Calu3 (cell line): ENCODE measurements at places on chromosomes 16 and 17. TPM values are rescaled to one million over a fixed set of nuclear protein-coding genes. Genes with fewer than 3 reads are reported as not detected.
A peak's percentile ranks its signal among the peaks of the same experiment; 100 is the strongest.

- H3K27ac ChIP-seq: no peak overlapping the region
- DNase-seq: no peak
- H3K27me3 ChIP-seq: no peaks in the 10 kb centered on the region
- no peaks in the 10 kb centered on the region for H3K4me1 ChIP-seq
Observed at GRCh38 chr17:300881-301280, 51.7 kb downstream of the RPH3AL start.

DNA sequence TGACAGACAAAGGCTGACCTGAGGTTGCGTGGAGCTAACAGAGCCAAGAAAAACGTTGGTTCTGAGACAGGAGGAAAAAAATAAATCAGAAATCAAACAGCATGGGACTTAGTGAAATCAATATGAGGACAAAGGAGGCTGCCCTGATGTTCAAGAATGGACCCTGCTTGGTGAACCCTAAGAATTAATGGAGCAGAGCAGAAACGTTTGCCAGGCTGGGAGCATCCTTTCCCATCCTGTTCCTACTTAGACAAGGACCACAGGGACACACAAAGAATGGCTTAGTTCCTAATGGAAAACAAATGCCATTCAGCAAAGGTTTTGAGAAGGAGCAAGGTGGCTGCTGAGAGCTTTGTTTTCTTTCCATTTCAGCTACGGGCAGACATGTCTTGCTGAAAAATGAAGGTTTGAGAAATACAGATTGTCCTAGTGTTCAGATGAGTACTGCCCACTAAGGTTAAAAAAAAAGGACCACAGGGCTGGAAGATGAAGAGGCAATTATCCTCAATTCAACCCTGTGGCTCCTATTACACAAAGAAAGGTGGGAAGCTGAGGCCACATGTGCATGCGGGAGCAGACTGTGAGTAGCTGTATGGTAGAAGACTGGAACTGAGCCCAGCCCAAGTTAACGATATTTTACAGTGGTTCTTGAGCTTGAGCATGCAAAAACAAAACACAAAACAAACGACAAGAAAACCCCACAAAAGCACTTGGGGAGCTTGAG is 230.1 kb downstream of the SLC39A11 start:
- DNase-seq: no peak
- H3K4me3 ChIP-seq: no peak overlapping the region
- H3K36me3 ChIP-seq: no peaks in the 10 kb centered on the region

- no peak overlapping the region for H3K4me3 ChIP-seq
- H3K27ac ChIP-seq: no peak overlapping the region
- no peaks in the 10 kb centered on the region for H3K4me1 ChIP-seq
- H3K36me3 ChIP-seq: peaks cover 12% of the 10 kb centered on the region
- no peak for DNase-seq
- H3K27me3 ChIP-seq: no peaks in the 10 kb centered on the region
Observed at GRCh38 chr16:15708096-15708495, 58.1 kb downstream of the NDE1 start.

DNA sequence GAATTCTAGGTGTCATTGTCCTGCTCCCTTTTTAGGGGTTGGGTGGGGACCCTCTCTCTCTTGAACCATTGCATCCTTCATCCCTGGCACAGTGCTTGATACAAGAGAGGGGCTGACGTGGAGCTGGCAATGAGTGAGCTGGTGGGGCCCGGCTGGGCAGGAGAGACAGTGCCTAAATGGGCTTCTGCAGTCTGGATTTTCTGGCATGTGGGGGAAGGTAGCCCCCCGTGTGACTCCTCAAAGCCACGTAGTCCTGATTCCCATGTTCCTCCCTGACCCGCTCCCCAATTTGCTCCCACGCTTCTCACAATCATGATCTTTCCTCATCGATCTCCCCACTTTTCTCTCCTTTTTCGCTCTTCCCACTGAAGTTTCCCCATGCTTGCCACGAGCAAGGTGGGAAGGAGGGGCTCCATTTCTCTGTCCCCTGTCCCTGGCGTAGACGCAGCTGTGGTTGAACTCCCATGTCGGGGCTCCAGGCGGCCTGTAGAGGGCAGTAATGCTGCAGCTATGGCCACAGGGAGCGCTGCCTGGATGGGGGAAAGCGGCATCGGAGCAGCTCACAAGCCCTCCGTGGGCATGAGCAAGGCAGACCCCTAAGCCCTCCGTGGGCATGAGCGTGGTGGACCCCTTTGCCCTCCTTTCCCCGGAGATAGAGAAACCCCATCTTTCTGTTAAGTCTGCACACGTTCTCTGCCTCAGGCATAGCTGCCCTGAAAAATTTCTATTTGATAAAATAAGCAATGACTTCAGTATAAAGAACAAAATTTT is 47.5 kb downstream of the HAPSTR1 start:
- H3K27me3 ChIP-seq: peaks cover 16% of the 10 kb centered on the region
- H3K36me3 ChIP-seq: peaks cover 24% of the 10 kb centered on the region
- DNase-seq: peak; percentile 87
- peaks cover 8% of the 10 kb centered on the region for H3K4me1 ChIP-seq
- peak overlapping the region; percentile 0 for H3K27ac ChIP-seq
- no peak overlapping the region for H3K4me3 ChIP-seq

- no peak for DNase-seq
- H3K4me1 ChIP-seq: no peaks in the 10 kb centered on the region
- H3K4me3 ChIP-seq: no peak overlapping the region
Observed at GRCh38 chr16:54690710-54691109, 240.0 kb upstream of the IRX5 start.

- H3K27me3 ChIP-seq: no peaks in the 10 kb centered on the region
- no peak overlapping the region for H3K4me3 ChIP-seq
- H3K36me3 ChIP-seq: no peaks in the 10 kb centered on the region
Observed at GRCh38 chr17:30160419-30161172, 44.0 kb downstream of the NSRP1 start.

DNA sequence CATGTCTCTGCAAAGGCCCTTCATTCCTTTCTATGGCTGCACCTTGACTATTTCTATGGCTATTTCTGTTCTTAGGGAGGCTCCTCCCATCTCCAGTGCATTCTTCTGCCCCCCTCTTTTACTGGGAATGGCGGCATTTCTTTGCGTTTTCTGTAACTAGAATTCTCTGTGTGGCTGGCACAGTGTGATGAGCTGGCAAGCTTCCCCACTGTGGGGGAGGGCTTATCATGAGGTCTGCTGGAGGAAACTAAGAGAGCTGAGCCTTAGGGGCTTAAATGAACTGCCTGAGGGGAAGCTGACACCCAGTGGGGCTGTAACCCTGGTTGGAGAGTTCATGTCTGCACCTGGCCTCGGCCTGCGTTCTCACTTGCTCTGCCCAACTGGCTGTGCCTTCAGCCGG is 1.5 kb upstream of the CARD14 start:
- peaks cover 16% of the 10 kb centered on the region for H3K36me3 ChIP-seq
- H3K4me3 ChIP-seq: peak overlapping the region; percentile 9
- H3K27ac ChIP-seq: peak overlapping the region; percentile 64
- no peak for DNase-seq
- H3K27me3 ChIP-seq: no peaks in the 10 kb centered on the region
- H3K4me1 ChIP-seq: peaks cover 28% of the 10 kb centered on the region

- peaks cover 7% of the 10 kb centered on the region for H3K36me3 ChIP-seq
- H3K4me3 ChIP-seq: no peak overlapping the region
- H3K4me1 ChIP-seq: peaks cover 21% of the 10 kb centered on the region
- DNase-seq: no peak
- H3K27ac ChIP-seq: no peak overlapping the region
Observed at GRCh38 chr16:50036426-50036825, 11.4 kb downstream of the CNEP1R1 start.

DNA sequence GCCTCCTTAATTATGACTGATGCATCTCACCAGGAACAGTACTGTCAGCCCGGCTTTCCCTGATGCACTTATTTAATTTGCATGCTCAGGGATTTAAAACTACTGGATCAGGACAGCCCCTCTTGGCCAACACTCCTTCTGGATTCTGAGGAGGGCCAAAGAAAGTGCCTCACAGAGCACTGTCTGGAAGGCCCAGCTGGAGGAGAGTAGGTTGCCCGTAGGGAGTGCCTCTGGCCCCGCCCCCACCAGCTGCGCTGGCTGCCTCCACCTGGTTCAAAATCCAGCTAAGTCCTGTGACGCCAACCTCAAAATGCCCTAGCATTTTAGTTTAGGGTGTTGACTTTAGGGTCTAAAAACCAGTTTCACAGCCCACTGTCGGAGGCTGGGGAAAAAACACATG is 49.4 kb upstream of the SREBF1 start:
- no peak overlapping the region for H3K4me3 ChIP-seq
- H3K27me3 ChIP-seq: no peaks in the 10 kb centered on the region
- H3K27ac ChIP-seq: no peak overlapping the region
- no peaks in the 10 kb centered on the region for H3K36me3 ChIP-seq
- no peaks in the 10 kb centered on the region for H3K4me1 ChIP-seq
- DNase-seq: no peak

DNA sequence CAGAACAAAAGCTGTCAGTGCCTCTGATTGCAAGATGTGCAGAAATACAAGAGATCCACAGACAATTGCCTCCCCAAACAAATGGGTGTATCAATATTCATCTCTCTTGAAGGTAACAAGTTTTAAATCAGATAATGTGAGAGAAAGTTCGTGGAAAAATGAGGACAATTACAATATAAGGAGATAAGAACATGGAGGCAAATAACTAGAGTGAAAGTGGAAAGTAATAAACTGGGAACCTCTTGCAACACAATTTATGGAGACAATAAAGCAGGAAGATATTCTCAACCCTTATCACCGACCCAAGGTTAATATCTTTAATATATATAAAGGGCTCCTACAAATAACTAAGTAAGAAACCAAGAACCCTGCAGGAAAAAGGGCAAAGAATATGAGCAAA is 14.2 kb upstream of the KRT19 start:
- DNase-seq: no peak
- H3K36me3 ChIP-seq: peaks cover 10% of the 10 kb centered on the region
- peaks cover 95% of the 10 kb centered on the region for H3K4me1 ChIP-seq

GRCh38 chr16:62041401-62041800 is 5.2 kb upstream of the CDH8 start:
- H3K4me3 ChIP-seq: no peak overlapping the region
- H3K27ac ChIP-seq: no peak overlapping the region
- no peaks in the 10 kb centered on the region for H3K4me1 ChIP-seq
- no peaks in the 10 kb centered on the region for H3K27me3 ChIP-seq
- peak; percentile 3 for DNase-seq

The CORO6 gene
- total RNA-seq: 0.47 and 0.49 TPM in 2 replicates

The RNF157 gene
- total RNA-seq: 15.3 and 17.6 TPM in 2 replicates
